ENCODE measurements at places on chromosomes 6 and 20. TPM values are rescaled to one million over a fixed set of nuclear protein-coding genes. Genes with fewer than 3 reads are reported as not detected.

DNA sequence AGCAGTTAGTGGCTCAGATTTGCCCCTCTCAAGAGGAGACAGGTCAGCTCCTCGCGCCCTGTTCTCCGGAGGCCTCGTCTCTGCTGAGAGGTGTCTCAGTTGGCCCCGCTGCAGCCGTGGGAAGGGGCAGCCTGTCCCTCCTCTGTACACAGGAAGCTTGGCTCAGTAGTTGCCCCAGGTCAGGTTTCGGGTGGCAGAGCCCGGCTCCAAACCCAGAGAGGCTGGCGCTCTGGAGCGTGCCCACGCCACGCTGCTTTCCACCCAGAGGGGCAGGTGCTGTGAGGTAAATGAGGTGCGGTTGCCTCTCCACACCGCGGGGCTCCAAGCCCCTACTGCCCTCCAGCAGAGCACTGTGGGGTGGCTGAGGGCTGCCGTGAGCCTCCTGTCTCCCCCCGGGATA, 16.0 kb downstream of the DYNLT1 start:
- no peak for DNase-seq

- DNase-seq: no peak
Measured at GRCh38 chr6:8212720-8213434, 110.5 kb upstream of the EEF1E1 start.

DNA sequence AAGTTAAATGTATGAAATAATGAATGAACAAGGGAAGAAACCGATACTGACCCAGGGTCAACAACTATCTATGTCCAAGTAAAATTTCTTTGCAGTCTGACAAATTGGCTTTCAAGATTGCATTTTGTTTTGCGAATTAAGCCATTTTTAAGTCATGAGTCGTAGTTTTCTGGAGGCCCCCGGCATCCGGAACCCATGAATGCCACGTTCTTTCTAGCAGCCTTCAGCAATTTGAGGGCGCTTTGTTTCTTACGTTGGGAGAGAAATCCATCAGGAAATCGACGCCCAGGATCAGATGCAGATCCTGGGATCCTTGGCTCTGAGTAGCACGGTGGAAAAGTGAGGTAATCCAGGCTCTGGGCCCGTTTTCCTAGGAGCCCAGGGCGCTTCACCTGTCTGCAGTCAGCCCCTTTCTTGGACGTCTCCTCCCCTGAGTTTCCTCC, 309 bp upstream of the ABRACL start:
- DNase-seq: no peak

The XKR7 gene
- 0.05 TPM for total RNA-seq

The FRK gene
- total RNA-seq: 0.02 TPM

The LEMD2 gene
- 123 TPM for total RNA-seq

Data from naive thymus-derived CD4-positive, alpha-beta T cell (primary cell).